ENCODE measurements at places on chromosomes 6 and 20. TPM values are rescaled to one million over a fixed set of nuclear protein-coding genes. Genes with fewer than 3 reads are reported as not detected.

The PCNA gene
- 607 TPM for total RNA-seq

The TGM3 gene
- total RNA-seq = not detected

The PYGB gene
- 33.9 TPM for total RNA-seq

The UBD gene
- total RNA-seq = not detected

The CALHM6 gene
- total RNA-seq = 20.6 TPM

The SNX9 gene
- total RNA-seq = 9.1 TPM

The ZNF343 gene
- 9.0 TPM for total RNA-seq

The SLC17A9 gene
- total RNA-seq = 69.7 TPM

The ATP6V1G2 gene
- total RNA-seq = 2.5 TPM

The IL20RA gene
- not detected for total RNA-seq

The FYN gene
- 148 TPM for total RNA-seq

The SLC12A5 gene
- total RNA-seq = 1.3 TPM

The MYLIP gene
- total RNA-seq = 17.3 TPM

The DACT2 gene
- total RNA-seq = not detected

The PSMB1 gene
- 173 TPM for total RNA-seq

The FRK gene
- 0.03 TPM for total RNA-seq

The PACSIN1 gene
- total RNA-seq = 1.9 TPM

The PRDM1 gene
- total RNA-seq = 14.4 TPM

The GSTA2 gene
- total RNA-seq = not detected

The TRIM40 gene
- total RNA-seq = not detected

The BANF2 gene
- total RNA-seq = not detected

The RIMS1 gene
- not detected for total RNA-seq

The THBD gene
- total RNA-seq = not detected
